LNCaP clone FGC (cell line): ENCODE measurements at places on chromosomes 13 and 19.
A peak's percentile ranks its signal among the peaks of the same experiment; 100 is the strongest.

- no peak for DNase-seq
Observed at GRCh38 chr13:23561261-23561660, 9.0 kb upstream of the TNFRSF19 start.

- no peak for DNase-seq
Observed at GRCh38 chr13:51501096-51501495, 48.3 kb upstream of the INTS6 start.

- no peak for DNase-seq
Observed at GRCh38 chr13:52846567-52847321, 1.7 kb downstream of the PCDH8 start.

DNA sequence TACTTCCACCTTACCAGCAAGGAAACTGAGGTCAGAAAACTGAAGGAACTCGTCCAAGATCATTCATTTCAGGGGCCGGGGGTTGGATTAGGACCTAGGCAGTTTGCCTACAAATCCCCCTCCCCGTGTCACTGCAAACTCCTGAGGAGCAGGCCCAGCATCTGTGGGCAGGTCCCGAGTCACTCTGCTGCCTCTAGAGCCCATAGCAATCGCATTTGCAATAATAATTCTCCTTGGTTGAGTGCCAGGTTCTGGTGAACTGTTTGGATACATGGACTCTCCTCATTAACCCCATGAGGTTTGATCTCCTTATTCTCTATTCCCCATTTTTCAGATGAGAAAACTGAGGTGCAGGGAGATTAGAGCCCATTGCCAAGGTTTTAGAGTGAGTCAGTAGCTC is 903 bp downstream of the PIN1 start:
- DNase-seq: peak; percentile 44

- DNase-seq: no peak
Observed at GRCh38 chr19:41844601-41845000, at the start of gene LYPD4. TSS of gene LYPD4 (minus strand) at chr19:41844683. CDS start at chr19:41839285, 5,398 bp downstream.

- no peak for DNase-seq
Observed at GRCh38 chr13:43387880-43388279, 364.5 kb downstream of the DNAJC15 start.

DNA sequence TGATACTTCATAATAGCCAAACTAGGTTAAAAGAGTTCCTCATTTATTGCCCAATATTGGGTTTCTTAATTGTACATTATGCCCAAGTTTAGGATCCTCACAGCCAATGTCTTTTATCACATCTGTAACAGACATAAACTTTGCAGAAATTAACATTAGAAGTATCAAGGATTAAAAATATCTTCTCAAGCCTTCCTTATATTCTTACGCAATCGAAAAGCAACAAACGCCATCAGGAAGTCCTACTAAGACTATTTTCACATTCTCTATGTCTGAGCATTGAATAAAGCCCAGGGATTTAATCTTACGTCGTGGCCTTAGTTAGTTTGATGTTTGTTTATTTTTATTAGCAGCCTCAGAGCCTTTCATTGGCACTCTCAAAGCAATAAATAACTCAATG is 1660.4 kb upstream of the MIR17HG start:
- no peak for DNase-seq

- DNase-seq: no peak
Observed at GRCh38 chr19:49761625-49762311, 1.3 kb downstream of the TSKS start.

GRCh38 chr19:17848595-17849292 is 962 bp upstream of the JAK3 start:
- DNase-seq: no peak

DNA sequence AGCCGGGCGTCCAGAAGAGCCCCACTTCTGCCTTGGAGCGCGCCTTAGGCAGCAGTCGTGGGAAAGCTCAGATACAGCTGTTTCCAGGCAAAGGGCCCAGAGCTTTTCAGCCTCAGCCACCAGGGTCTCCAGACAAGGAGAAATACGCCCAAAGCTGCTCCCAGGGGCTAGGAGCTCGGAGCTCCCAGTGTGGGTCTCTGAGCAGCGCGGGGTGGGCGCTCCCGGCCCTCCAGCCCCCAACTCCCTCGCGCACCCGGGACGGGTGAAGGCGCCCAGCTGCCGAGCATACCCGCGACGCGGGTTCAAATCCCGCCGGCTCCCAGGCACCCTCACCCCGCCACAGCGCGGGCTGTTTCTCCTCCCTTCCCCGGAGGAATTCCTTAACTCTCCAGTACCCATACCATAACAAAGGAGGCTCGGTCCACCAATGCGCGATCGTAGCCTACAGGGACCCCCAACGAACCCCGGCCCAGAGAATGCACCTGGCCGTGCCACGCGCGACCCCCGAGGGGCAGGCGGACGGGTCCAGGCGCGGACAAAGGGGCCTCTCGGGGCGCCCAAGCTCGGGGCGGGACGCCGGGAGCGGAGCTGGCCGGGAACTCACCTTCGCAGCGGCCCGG is 507 bp downstream of the COL4A1 start:
- DNase-seq: no peak

- DNase-seq: peak; percentile 7
Observed at GRCh38 chr13:109626386-109627171, 159.8 kb downstream of the IRS2 start.

- no peak for DNase-seq
Observed at GRCh38 chr13:93472814-93473296, 246.2 kb downstream of the GPC6 start.

DNA sequence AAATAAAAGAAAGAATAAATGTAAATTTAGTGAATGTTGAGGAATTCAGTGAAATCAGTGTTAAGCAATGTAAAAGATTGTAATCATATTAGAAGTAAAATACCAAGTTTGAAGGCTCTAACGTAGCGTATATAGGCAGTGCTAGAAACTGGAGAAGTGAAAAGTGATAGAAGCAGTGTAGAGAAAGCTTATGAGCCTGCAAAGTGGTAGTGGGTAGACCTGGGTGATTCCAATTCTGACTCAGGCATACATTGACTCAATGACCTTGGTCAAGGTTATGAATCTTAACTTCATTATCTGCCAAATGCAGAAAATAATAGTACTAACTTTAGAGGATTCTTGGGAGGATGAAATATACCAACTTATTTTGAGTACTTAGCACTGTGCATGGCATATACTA is 4.1 kb downstream of the SLC10A2 start:
- DNase-seq: no peak

- DNase-seq: no peak
Observed at GRCh38 chr19:43798546-43799409, 3.5 kb downstream of the LYPD5 start.

DNA sequence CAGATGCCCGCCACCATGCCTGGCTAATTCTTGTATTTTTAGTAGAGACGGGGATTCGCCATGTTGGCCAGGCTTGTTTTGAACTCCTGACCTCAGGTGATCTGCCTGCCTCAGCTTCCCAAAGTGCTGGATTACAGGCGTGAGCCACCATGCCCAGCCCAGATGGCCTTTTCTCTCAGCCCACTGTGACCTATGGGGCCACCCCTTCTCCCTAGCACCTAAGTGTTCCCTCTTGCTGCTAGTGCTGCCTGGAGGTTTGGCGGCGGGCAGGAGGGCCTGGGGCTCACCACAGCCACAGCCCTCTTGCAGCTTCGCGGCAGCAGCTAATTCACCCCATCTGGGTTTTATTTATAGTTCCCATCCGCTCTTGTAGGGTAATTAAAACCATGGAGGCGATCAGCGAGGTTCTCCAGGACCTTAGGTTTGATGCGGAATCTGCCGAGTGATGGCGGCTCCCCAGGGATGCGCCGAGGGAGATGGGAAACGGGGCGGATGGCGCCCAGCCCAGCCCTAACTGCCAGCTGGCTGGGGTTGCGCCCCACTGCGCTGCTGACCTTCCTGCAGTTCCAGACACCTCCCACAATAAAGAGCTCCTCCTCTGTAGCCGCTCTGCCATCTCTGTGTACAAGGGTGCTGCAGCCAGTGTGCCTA is 3.3 kb downstream of the REX1BD start:
- no peak for DNase-seq

GRCh38 chr13:25973576-25973975 is 78.2 kb downstream of the SHISA2 start:
- DNase-seq: no peak

GRCh38 chr13:109584844-109585361 is 201.5 kb downstream of the IRS2 start:
- DNase-seq: no peak

- no peak for DNase-seq
Observed at GRCh38 chr19:1434577-1435060, 3.6 kb upstream of the RPS15 start.

DNA sequence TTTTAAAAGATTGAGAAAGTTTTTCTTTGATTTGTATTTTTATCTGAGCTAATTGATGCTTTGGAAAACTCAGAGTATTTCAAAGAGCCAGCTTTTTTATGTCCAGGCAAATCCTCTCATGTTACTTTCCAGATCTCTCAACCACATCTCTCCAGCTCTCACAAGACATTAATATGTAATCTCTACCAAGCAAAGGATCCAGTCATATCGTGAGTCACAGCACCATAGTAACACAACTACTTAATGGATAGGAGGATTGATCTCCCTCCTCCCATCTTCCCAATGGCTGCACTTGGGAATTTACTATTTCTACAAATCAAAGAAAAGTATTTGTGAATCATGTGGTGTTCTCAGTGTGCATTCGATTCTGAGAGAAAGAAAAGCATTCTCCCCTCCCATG is 63.3 kb downstream of the POU4F1 start:
- no peak for DNase-seq

GRCh38 chr13:99214232-99214631 is 13.6 kb downstream of the UBAC2 start:
- DNase-seq: no peak

GRCh38 chr13:109803825-109804224 is 17.4 kb upstream of the IRS2 start:
- DNase-seq: no peak

DNA sequence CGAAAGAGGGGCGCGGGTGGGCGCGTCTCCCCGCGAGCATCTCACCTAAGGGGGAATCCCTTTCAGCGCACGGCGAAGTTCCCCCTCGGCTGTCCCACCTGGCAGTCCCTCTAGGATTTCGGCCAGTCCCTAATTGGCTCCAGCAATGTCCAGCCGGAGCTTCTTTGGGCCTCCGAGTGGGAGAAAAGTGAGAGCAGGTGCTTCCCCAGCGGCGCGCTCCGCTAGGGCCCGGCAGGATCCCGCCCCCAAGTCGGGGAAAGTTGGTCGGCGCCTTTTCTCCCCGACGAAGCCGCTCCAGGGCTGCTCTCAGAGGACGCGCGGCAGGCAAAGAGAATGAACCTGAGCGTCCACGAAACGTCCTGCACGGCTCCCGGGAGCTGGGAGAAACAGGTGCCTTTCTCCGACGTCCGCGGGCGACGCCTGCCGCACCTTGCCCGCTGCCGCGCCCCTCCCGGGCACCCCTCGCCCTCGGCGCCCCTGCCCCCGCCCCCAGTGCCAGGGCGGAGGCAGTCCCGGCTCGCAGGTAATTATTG is 366 bp upstream of the KL start:
- no peak for DNase-seq

- no peak for DNase-seq
Observed at GRCh38 chr13:34617473-34618083, 324.5 kb upstream of the NBEA start.

- no peak for DNase-seq
Observed at GRCh38 chr19:33408116-33408515, 34.6 kb downstream of the CEBPG start.

DNA sequence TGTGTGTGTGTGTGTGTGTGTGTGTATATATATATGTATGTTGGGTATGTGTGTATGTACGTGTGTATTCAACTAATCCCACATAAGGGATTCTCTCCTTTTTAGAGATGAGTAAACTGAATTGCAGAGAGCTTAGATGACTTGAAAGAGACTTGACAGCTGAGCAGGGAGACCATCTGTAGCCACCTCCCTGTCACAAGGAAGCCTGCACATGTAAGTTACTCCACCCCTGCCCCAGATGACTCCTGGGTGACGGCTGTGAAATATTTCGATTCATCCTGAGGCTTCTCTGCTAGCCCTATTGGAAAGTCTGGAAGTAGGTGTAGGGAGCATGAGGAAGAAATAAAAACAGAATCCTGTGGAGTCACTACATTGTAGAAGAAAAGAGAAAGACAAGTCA is 480.4 kb downstream of the FOXO1 start:
- DNase-seq: no peak

- no peak for DNase-seq
Observed at GRCh38 chr19:46069806-46070341, 29.1 kb upstream of the IGFL4 start.

DNA sequence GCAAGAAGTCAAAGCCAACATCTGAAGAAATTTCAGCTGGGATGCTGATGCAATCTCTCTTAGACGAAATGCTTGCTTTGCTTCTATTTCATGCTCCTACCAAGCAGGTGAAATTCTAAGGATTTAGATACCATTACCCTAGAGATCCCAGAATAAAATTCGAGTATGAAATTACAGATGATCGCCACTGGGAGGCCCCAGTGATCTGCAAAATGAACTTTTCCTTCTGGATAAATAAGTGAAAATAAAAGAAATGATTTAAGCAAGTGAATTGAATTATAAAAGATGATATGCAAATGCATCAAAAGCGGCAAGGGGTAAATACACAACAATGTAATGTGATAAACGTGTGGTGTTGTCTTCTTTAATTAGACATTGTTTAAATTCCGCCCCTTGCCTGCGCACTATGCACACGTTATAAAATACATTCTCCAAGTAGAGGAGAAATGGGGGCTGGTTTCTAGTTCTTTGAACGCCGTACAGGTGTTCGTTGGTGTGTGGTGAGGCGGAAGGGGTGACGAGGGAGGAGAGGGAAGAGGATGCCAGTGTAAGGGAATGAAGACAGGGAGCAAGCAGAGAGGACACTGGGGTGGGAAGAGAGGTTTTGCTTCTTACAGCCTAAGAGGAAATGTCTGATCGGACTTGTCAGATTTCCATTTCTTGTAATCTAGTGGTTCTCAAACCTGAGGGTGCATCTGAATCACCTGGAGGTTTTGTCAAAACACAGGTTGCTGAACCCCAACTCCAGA is 58.0 kb downstream of the ERCC5 start:
- DNase-seq: no peak

DNA sequence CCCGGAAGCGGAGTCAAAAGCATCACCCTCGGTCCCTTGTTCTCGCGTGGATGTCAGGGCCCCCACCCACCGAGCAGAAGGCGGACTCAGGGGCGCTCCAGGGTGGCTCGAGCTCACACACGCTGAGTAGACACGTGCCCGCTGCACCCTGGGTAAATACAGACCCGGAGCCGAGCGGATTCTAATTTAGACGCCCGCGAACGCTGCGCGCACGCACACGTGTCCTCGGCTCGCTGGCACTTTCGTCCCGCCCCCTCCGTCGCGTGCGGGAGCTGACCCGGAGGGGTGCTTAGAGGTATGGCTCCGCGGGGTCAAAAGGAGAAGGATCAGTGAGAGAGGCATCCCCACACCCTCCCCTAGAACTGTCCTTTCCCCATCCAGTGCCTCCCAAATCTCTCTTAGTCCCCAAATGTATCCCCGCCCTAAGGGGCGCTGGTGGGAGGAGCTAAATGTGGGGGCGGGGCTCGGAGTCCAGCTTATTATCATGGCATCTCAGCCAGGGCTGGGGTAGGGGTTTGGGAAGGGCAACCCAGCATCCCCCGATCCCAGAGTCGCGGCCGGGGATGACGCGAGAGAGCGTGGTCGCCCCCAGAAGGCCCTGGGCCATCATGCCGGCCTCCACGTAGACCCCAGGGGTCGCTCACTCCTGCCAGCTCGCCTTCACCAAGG is 451 bp upstream of the ICAM5 start:
- no peak for DNase-seq

- DNase-seq: no peak
Observed at GRCh38 chr19:15449620-15450527, at the start of gene WIZ. TSS of gene WIZ (minus strand) at chr19:15449956. CDS start at chr19:15448307, 1,649 bp downstream.

- DNase-seq: no peak
Observed at GRCh38 chr19:3176715-3177501, 1.7 kb upstream of the S1PR4 start.
